GDM1 (cell line): ENCODE measurements at places on chromosomes 5 and 9.

GRCh38 chr5:33339413-33339812, 101.4 kb upstream of the TARS1 start:
- DNase-seq, result no peak

DNA sequence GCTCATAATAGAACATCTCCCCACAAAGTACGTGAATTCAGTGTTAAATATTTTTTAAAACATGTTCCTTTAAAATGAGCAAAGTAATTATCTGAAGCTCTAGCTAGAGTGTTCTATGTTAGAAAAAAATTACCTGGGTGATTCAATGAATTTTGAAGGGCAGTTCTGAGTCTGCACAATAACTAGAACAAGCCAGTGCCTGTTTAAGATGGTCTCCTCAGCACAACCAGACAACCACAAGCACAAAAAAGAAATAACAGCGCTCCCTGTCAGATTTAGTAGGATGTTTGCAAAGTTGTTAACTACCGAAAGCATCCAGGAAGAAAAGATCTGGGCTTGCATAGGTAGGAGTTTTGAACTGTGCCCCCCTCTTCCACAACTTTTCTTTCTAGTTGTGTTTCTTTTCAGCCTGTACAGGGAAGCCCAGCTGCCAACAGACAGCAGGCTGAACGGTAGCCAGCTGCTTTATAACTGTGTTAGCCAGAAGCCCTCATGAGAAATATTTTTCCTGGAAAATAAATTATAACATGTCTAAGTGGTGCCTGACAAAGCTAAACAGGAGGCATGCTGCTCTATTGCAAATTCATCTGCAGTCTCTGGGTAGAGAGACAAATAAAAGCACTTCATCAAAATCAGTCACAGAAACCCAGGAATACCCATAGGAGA, 1026.9 kb downstream of the MAT2B start:
- no peak for DNase-seq

- DNase-seq, result no peak
Observed at GRCh38 chr5:132662004-132662401, 4.0 kb downstream of the IL13 start.

DNA sequence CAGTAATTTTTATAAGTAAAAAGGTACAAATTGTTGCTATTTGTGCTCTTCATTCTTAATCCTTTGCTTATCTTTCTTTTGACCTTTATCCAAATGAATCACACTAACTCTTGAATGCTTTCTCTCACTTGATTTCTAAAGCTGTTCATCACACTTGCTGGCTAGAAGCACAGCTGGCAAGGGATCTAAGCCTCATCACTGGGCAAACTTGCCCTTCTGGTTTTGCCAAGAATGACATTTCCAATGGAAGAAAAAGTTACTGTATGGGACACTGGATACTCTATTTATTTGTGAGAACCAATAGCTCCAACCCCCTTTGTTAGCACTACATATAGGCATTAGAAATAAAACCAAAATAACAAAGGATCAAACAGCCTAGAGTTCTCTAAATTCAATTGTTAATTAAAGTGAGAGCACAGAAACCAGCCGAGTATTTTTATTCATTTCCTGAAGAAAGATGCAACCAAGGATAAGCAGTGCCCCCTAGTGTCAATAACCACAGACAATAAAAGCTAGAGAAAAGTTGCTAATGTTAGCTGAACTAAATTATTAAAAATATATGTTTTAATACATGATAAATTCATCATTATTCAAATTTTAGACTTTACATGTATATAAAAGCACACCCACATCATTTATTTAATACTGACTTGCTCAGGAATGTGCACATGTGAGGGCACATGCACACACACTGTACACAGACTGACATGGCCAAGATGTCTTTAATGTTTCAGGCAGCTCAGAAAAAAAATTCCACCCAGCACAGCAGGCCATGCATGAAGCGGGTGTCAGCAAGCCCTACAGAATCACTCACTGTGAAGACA, 59.8 kb upstream of the POU5F2 start:
- peak; percentile 29 for DNase-seq

- DNase-seq, result no peak
Observed at GRCh38 chr5:178630475-178630930, 3.7 kb upstream of the CLK4 start.

DNA sequence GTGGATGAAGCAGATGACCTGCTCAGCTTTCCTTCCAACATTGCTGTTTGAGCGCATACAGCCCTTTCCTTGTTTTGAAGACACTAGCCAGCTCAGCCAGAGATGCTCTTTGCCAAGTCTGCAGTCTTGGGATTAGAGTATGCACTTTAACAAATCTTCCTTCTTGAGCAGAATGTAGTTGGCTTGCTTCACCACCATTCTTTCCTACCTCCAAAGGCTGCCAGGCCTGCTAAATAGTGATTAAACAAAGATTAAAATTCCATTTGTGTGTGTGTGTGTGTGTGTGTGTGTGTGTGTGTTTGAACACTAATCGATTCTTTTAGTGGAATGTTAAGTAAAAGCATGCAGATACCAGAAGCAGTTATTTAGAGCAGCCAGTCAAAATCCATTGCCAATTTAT, 97.6 kb downstream of the GALNT10 start:
- DNase-seq, result no peak
